AG09319 (cell line): ENCODE measurements at places on chromosomes 12 and 14.

DNA sequence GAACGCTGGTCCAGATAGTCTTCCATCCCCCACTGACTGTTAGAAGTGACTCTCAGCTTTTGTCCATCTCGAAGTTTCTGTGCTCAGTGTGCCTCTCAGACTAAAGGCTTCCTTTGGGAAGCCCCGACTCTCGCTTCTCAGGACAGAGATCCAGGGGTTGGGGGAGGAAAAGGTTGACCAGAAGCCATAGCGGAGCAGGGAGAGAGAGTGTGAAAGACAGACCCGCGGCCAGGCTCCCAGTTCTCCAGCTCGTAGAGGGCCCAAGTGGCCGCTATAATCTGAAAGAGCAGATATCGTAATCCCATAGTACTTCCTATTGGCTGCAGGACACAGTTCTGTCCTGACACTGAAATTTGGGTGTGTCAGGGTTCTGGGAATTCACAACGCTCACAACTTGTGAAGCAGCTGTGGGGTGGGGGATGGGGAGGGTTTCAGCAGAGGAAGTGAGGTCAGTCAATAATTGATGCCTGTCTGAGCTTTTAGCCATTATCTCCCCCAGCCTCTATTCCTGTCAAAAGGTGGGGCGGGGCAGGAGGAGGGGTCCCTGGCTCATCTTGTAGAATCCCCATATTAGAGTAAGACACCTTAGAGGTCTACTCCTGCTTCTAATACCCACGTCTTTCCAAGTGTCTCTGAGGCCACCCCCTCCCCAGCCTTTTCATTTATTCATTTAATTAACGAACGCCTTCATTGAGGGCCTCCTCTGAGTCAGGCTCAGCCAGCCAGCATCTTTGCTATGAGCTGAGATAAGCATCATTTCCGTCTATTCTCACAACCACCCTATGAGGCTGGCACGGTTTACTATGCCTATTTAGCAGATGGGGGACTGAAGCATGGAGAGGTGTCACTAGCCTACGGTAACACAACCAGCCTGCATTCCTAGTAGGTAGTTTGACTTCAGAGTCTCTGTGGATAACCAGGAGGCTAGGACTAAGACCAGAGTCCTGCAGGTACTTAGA is 1.6 kb upstream of the ACVRL1 start:
- DNase-seq = peak; percentile 42

GRCh38 chr12:112309797-112310196 is 72.4 kb downstream of the HECTD4 start:
- DNase-seq = no peak

DNA sequence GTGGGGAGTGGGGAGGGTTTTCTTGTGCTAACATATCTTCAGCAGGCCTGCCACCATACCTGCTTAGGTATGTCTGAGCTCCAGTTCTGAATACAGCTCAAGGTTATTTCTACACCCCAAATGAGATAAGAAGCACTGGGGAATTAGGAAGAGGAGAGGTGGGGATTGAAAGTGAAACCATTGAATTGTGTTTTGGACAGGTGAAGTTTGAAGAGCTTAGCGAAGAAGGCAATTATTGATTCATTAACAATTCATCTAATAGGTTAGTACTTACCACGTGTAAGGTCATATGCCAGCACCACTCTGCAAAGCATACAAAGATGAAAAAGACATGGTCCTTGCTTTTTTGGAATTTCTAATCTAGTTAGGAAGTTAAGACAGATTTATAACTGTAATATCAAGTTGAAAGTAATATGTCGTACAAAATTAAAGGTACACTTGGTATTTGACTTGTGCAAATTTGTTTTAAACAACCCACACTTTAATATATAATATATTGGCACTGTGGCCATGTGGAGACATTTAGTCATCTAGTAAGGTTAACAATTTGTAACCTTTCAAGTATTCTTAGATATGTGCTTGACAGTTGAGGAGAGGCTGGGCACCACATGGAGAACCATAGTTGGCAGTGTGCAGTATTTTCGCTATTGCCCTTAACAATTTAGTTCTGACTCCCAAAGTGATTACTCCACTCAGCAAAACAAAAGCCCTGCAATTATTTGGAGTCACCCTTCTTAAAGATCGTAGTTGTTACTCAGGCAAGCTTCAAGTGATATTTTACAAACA is 3.6 kb downstream of the SMCO3 start:
- DNase-seq = no peak

- no peak for DNase-seq
Measured at GRCh38 chr12:93127582-93128331, 198.7 kb upstream of the EEA1 start.

- DNase-seq = no peak
Measured at GRCh38 chr14:74951443-74952179, 3.8 kb downstream of the PGF start.

DNA sequence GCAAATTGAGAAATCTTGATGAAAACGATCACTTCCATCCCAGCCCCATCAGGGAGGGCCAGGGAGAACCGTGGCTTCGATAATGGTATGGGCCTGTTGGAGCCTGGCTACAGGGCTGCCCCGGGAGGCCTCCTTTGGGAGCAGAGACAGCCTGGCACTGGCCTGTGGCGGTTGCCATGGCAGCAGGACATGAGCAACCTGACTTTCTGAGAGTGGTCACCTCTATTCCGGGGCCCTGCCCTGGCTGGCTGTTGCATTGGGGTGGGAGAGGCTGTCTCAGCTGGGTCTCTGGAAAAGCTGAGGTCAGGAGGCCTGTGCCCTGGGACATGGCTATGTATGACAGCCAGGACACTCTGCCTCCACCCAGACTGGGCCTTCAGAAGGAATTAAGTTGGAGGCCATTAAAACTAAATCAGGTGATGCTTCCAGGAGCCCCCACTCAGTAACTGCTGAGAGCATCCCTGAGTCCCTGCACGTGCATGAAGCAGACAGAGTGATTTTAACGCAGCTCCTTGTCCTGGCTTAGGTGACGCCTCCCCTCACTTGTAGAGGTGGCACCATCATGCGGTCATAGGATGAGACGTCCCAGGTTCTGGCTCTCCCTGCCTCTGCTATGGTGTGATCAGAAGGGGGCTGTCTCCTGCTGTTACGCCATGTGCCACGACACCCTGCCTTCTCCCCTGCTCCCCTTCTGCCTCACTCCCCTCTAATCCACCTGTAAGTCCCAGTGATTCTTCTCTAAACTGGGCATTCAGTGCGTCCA is 126.3 kb downstream of the SLC25A47 start:
- DNase-seq = no peak

DNA sequence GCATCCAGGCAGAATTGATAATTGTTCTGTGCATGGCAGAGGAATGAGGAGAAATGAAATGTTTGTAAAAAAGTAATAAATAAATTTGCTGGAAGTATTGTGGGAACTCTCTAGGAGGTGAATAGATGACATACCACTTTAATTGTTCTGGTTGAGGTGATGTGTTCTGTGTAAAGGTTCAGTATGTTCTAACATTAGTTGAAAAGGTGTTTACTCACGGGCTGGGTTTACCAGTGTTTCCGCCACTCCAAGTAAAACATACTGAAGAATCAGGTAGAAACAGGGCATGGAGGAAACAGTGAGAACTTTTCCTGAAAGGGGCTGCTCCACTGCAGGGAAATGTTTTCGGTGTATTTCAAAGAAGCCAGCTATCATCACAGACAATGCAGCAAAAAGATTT is 53.3 kb downstream of the SLC15A5 start:
- DNase-seq = no peak

DNA sequence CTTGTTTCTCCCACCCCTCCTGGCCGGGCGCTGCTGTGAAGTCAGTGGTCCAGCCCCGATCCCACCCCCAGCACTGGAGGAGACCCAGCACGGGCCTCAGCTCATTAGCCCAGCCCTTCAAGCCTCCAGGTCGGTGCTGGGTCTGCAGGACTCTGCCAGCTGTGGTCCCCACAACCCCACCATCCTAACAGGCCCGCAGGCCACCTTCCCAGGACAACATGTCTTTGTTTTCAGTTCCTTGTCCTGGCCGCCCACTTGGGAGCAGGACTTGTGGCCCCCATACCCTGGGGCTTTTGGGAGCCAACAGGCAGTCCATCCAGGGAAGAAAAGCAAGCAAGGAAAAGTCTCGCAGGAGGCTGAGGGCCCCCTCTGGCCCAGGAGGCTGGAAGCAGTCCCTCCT is 60.0 kb downstream of the HRK start:
- no peak for DNase-seq

GRCh38 chr12:103731539-103731938 is 109.5 kb downstream of the NT5DC3 start:
- no peak for DNase-seq

- DNase-seq = no peak
Measured at GRCh38 chr12:95215949-95216348, 1.3 kb downstream of the FGD6 start.

DNA sequence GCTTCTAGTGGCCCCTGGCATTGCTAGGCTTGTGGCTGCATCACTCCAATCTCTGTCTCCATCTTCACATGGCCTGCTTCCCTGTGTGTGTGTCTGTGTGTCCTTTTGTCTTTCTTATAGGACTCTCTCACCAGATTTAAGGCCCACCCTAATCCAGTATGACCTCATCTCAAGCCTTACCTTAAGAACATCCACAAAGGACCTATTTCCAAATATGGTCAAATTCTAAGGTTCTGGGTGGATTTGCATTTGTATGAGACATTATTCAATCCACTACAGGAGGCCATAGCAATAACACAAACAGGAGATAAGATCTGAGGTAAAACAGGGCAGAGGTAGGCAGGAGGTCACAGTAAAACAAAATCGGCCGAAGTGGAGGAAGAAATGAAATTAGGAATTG is 375.9 kb downstream of the BTG1 start:
- DNase-seq = no peak

- DNase-seq = no peak
Measured at GRCh38 chr14:58784931-58785330, 147.2 kb downstream of the DACT1 start.

- no peak for DNase-seq
Measured at GRCh38 chr12:77433799-77434198, 368.4 kb upstream of the E2F7 start.
